CD8-positive, alpha-beta memory T cell (primary cell): ENCODE measurements at places on chromosomes 2 and 18.

DNA sequence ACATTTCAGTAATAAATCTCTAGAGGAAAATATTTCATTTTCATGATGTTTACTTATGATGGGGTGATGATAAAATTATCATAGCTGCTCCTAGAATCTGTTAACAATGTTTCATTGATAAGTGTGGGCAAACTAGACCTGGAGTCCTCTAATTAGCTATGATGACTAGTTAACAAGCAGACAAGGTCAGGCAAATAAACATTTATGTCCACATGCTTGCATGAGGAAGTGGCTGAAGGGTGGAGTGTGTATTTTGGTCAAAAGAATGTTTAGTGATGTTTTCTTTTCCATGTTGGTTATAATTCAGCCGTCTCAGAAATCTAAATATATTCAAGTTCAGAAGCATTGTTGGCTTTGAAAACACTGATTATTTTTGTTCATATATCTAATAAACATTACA lies 99.9 kb upstream of the FN1 start:
- DNase-seq: no peak
- no peak overlapping the region for H3K4me3 ChIP-seq
- H3K27ac ChIP-seq: no peak overlapping the region
- H3K36me3 ChIP-seq: no peaks in the 10 kb centered on the region

DNA sequence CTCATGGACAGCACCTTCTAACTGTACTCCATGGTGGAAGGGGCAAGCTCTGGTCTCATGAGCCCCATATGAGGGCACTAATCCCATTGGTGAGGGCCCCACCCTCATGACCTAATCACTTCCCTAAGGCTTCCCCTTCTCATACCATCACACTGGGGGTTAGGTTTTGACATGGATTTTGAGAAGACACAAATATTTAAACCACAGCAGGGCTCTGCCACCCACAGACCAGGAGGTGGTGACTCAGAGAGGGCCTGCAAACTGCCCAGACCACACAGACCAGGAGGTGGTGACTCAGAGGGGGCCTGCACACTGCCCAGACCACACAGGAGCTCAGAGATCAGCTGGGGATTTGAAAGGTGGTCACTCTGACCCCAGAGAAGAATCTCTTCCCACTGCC lies 222.0 kb downstream of the KLHL29 start:
- no peak overlapping the region for H3K4me3 ChIP-seq
- no peaks in the 10 kb centered on the region for H3K4me1 ChIP-seq
- H3K27ac ChIP-seq: no peak overlapping the region
- no peaks in the 10 kb centered on the region for H3K36me3 ChIP-seq

DNA sequence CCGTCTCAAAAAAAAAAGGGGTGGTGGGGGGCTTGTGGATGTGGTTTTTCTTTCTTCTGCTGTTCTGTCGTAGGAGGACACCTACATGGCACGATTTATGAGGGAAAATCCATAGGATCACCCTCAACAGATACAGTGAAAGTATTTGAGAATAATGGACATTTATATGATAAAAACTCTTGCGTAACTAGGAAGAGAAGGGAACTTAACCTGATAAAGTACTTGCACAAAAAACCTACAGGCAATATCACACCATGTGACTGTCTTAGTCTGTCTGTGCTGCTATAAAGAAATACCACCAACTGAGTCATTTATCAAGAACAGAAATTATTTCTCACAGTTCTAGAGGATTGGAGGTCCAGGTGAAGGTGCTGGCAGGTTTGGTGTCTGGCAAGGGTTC lies 21.8 kb upstream of the LAMA1 start:
- DNase-seq: no peak
- H3K36me3 ChIP-seq: no peaks in the 10 kb centered on the region
- H3K27me3 ChIP-seq: no peaks in the 10 kb centered on the region
- H3K27ac ChIP-seq: no peak overlapping the region

DNA sequence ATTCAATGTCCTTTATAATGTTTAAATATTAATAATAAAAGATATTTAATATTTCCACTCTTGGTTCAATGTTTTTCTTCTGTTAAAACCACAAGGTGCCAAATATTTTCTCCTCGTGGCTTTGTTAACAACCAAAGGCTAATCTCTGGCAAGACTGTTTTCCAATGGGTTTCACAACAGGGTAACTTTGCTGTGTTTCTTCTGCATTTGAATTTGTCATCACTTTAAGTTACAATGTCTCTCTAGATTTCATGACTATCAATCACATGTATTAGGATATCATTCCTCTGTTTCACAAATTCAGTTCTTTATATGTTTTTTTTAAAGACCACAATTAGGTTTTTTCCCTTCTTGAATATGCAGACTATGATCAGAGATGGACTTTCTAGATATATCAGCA lies 469.8 kb upstream of the ACVR2A start:
- no peak for DNase-seq
- no peak overlapping the region for H3K4me3 ChIP-seq
- H3K4me1 ChIP-seq: no peaks in the 10 kb centered on the region

- H3K27me3 ChIP-seq: no peaks in the 10 kb centered on the region
- H3K4me1 ChIP-seq: no peaks in the 10 kb centered on the region
- no peak overlapping the region for H3K4me3 ChIP-seq
Observed at GRCh38 chr2:16333681-16334080, 332.0 kb downstream of the CYRIA start.

DNA sequence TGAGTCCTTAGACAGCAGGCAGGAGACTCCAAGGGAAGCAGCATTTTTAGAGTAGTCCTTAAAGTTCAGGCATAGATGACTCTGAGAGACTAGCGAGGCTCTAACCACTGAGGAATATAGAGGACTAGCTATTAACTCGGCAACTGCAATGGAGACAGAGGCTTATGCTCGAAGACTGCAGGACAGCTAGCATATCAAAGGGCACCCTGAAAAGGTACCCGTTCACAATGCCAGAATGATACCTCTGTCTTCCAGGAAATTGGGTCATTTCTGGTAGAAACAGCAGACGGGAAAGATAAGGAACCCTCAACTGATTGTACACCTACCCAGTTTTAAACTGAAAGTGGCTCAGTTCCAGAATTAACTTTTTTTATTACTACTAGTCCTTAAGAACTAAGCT lies 1204.0 kb upstream of the ZEB2 start:
- no peaks in the 10 kb centered on the region for H3K36me3 ChIP-seq
- no peak overlapping the region for H3K27ac ChIP-seq
- H3K27me3 ChIP-seq: no peaks in the 10 kb centered on the region
- no peak for DNase-seq
- H3K4me1 ChIP-seq: no peaks in the 10 kb centered on the region
- no peak overlapping the region for H3K4me3 ChIP-seq

GRCh38 chr18:1663879-1664705 lies 759.4 kb downstream of the ADCYAP1 start:
- no peaks in the 10 kb centered on the region for H3K36me3 ChIP-seq
- no peaks in the 10 kb centered on the region for H3K4me1 ChIP-seq
- no peak overlapping the region for H3K4me3 ChIP-seq
- H3K27me3 ChIP-seq: no peaks in the 10 kb centered on the region

- no peaks in the 10 kb centered on the region for H3K27me3 ChIP-seq
- no peak overlapping the region for H3K4me3 ChIP-seq
- DNase-seq: no peak
- H3K27ac ChIP-seq: no peak overlapping the region
Observed at GRCh38 chr2:57862727-57863126, 183.9 kb upstream of the VRK2 start.

GRCh38 chr2:135378591-135378990 lies 152.4 kb downstream of the ZRANB3 start:
- H3K27me3 ChIP-seq: no peaks in the 10 kb centered on the region
- no peaks in the 10 kb centered on the region for H3K4me1 ChIP-seq
- H3K36me3 ChIP-seq: no peaks in the 10 kb centered on the region
- no peak overlapping the region for H3K4me3 ChIP-seq
- DNase-seq: no peak
- H3K27ac ChIP-seq: no peak overlapping the region

DNA sequence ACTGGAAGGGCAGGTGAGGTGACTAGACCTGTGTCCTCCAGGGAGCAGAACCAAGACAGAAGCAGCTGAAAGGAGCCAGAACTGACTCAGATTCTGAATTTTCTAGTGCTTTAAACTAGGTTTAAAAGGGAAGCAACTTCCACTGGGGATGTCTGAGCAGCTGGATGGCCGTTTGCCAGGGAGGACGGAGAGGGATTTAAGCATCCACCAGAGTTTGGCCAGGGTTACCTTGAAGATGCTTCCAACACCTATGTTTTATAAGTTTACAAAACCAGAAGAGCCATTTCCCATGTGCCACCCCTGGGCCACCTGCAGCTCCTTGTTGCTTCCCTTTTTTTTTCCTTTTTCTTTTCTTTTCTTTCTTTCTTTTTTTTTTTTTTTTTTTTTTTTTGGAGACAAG lies 48.6 kb upstream of the RBM44 start:
- no peaks in the 10 kb centered on the region for H3K27me3 ChIP-seq
- no peaks in the 10 kb centered on the region for H3K4me1 ChIP-seq
- peaks cover 31% of the 10 kb centered on the region for H3K36me3 ChIP-seq
- no peak for DNase-seq

DNA sequence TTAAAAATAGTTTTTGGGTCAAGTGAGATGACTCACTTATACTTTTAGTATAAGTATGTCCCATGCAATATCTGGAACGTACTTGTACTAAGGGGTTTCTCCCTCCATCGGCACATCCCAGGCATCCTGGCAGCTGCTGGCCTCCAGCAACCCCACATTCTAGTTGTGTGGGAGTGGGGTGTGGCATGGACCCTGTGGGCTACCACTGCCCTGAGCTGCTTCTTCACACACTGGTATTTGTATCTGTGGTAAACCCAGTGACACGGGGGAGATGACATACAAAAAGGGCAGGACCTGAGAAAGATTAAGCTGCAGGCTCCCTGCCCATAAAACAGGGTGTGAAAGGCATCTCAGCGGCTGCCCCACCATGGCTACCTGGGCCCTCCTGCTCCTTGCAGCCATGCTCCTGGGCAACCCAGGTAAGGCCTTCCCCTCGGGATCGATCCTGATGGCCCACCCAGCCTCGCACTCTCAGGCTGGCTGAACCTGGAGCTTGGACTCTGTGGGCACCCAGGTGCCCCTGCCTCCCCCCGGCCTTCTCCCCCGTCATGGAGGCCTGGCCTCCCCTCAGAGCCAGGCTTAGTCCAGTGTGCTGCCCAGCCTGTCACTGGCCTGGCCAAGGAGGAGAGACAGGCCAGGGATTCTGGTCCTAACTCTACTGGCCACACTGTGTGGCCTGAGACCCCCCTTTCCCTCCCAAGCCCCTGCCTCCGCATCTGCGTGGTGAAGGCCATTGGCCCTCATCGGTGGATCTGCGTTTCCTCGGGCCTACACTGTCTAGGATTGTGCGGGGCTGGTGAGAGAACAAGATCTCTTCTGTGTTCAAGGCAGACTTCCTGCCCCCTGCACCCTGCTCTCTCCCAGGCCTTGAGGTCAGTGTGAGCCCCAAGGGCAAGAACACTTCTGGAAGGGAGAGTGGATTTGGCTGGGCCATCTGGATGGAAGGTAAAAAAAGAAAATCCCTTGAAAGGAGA lies at the start of gene GNLY:
TSS of gene GNLY (plus strand) at position 307 of the 974 bp plus-strand sequence. CDS start at position 368, 61 bp downstream.
- H3K4me1 ChIP-seq: no peaks in the 10 kb centered on the region
- DNase-seq: peak; percentile 41
- H3K36me3 ChIP-seq: no peaks in the 10 kb centered on the region
- no peak within 1 kb of the TSS for H3K4me3 ChIP-seq
- no peaks in the 10 kb centered on the region for H3K27me3 ChIP-seq

DNA sequence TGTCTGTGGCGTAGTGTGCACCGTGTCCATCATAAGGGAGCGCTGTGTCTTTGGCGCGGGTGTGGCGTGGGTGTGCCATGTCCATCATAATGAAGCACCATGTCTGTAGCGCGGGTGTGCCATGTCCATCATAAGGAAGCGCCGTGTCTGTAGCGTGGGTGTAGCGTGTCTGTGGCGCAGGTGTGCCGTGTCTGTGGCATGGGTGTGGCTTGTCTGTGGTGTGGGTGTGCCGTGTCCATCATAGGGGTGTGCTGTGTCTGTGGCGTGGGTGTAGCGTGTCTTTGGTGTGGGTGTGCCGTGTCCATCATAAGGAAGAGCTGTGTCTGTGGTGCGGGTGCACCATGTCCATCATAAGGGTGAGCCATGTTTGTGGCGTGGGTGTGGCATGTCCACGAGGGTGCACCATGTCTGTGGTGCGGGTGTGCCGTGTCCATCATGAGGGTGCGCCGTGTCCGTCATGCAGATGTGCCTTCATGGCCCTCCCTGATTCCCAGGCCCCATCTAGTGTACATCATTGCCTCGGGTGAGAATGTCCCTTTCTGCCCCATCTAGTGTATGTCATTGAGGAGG lies 275.0 kb downstream of the GBX2 start:
- no peaks in the 10 kb centered on the region for H3K27me3 ChIP-seq
- DNase-seq: no peak
- no peaks in the 10 kb centered on the region for H3K4me1 ChIP-seq
- no peaks in the 10 kb centered on the region for H3K36me3 ChIP-seq
- H3K4me3 ChIP-seq: no peak overlapping the region

DNA sequence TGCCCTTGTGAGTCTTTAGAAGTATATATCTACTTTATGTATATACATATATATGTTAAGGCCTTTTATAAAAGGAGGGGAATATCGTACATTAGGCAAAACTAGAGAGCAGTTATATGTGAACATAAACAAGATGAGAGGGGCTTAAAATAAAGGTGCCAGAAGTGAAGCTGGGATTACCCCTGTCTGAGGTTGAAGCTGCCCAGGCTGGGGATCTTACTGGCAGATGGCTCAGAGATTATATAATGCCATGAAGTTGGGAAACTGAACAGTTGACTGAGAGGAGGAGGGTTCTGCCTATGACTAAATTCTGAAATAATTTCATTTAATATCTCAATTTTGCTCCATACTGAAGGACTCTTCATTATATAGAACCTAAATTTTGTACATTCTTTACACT lies 6.0 kb downstream of the PNO1 start:
- H3K27ac ChIP-seq: no peak overlapping the region
- H3K36me3 ChIP-seq: peaks cover 39% of the 10 kb centered on the region
- H3K4me3 ChIP-seq: no peak overlapping the region
- DNase-seq: no peak

- no peaks in the 10 kb centered on the region for H3K4me1 ChIP-seq
- no peaks in the 10 kb centered on the region for H3K27me3 ChIP-seq
- no peak for DNase-seq
- no peaks in the 10 kb centered on the region for H3K36me3 ChIP-seq
Observed at GRCh38 chr2:144198116-144198515, 321.8 kb downstream of the ZEB2 start.

DNA sequence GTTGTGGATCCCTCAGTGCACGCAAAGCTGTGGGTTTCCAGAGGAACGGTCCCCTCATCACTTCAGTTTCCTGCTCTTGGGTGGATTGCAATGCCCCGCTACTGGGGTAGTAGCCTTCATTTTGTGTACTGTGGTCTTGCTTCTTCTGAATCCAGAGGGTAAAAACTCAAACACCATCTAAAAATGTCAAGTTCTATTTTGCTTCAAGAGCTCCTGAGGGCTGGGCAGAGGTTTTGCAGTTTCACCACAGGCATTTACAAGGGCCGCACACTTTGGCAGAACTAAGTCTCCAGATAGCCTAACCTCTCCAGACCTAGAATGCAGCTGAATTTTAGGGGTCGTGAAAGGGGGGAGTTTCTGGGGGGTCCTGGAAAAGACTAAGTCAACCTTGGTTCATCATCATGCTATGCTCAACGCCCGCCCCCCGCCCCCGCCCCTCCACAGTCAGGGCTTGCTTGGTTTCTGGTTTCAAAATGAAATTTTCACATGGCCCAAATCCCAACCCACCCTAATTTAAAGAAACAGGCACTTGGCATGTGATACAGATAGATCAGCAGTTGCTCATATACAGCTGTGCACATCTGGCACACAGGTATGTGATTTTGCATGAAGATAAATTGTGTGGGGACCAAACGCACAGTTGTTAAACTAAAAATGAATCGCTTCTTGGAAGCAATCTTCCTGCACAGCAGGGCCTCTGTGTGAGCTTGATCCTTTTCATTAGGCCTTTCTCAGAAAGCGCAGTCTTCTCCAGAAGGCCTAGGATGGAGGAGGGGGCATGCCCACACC lies 329.6 kb downstream of the OSR1 start:
- H3K27ac ChIP-seq: no peak overlapping the region
- H3K4me1 ChIP-seq: no peaks in the 10 kb centered on the region
- no peaks in the 10 kb centered on the region for H3K27me3 ChIP-seq
- H3K4me3 ChIP-seq: no peak overlapping the region
- no peaks in the 10 kb centered on the region for H3K36me3 ChIP-seq
